Regular cardiac myocyte (primary cell): ENCODE measurements at places on chromosomes 11 and 22. TPM values are rescaled to one million over a fixed set of nuclear protein-coding genes. Genes with fewer than 3 reads are reported as not detected.

Gene FGF19
- not detected in 2 replicates for total RNA-seq

Gene TMEM45B
- total RNA-seq = not detected in 2 replicates

Gene GLB1L3
- total RNA-seq = not detected in 2 replicates

Gene NFAM1
- total RNA-seq = not detected in 2 replicates

Gene LRRC10B
- total RNA-seq = under 0.01 TPM in 1 of 2 replicates, not detected in the other

Gene TRIM64
- total RNA-seq = not detected in 2 replicates

Gene DUSP8
- 0.28 and 0.38 TPM in 2 replicates for total RNA-seq

Gene ACRV1
- not detected in 2 replicates for total RNA-seq

Gene CRYBB3
- not detected in 2 replicates for total RNA-seq

Gene KLHL35
- total RNA-seq = 4.0 and 6.2 TPM in 2 replicates

Gene SEPTIN3
- total RNA-seq = under 0.01 TPM in 1 of 2 replicates, not detected in the other

Gene FGF4
- total RNA-seq = not detected in 2 replicates

Gene OR4D5
- total RNA-seq = not detected in 2 replicates

Gene ZC3H7B
- 47.9 and 56.4 TPM in 2 replicates for total RNA-seq

Gene PARVG
- total RNA-seq = under 0.01 TPM in 2 replicates

Gene SERHL2
- 3.6 and 4.8 TPM in 2 replicates for total RNA-seq

Gene FAM227A
- 1.3 and 1.7 TPM in 2 replicates for total RNA-seq

Gene IFT27
- total RNA-seq = 19.6 and 19.7 TPM in 2 replicates

Gene CD44
- 260 and 322 TPM in 2 replicates for total RNA-seq

Gene DDX6
- 117 and 118 TPM in 2 replicates for total RNA-seq

Gene IL10RA
- under 0.01 TPM in 1 of 2 replicates, not detected in the other for total RNA-seq

Gene BDNF
- 42.4 and 48.2 TPM in 2 replicates for total RNA-seq

Gene CFAP300
- 8.7 and 9.4 TPM in 2 replicates for total RNA-seq

Gene GVQW3
- 1.2 and 2.0 TPM in 2 replicates for total RNA-seq

Gene ADM2
- total RNA-seq = 0.58 and 1.1 TPM in 2 replicates

Gene BRSK2
- 0.56 and 0.58 TPM in 2 replicates for total RNA-seq

Gene SYTL2
- total RNA-seq = 24.3 and 64.8 TPM in 2 replicates

Gene MPPED1
- not detected in 2 replicates for total RNA-seq

Gene RFPL3
- total RNA-seq = not detected in 2 replicates

Gene SCN3B
- under 0.01 TPM in 1 of 2 replicates, not detected in the other for total RNA-seq

Gene LIF
- total RNA-seq = 79.2 and 97.8 TPM in 2 replicates
